ENCODE measurements at places on chromosomes 4 and X.

DNA sequence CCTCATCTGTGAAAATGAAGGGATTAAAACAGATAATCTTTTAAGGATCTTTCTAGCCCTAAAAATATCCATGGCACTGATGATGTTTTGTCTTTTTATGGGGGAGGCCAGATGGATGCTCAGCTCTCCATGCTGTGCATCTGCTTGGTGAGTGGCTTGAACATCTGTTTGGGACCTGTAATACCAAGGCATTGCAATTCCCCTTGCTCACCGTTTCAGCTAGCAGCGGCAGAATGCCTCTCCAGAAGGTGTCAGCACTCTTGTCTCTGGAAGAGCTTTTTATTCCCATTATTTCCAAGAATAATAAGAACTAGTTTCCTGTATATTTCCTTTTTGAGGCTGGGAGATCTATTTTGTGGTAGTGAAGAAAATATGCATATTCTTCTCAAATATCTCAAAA is 151.9 kb upstream of the ANK2 start:
- DNase-seq, result no peak

GRCh38 chrX:1803741-1804140 is 188.9 kb downstream of the ASMT start:
- no peak for DNase-seq

DNA sequence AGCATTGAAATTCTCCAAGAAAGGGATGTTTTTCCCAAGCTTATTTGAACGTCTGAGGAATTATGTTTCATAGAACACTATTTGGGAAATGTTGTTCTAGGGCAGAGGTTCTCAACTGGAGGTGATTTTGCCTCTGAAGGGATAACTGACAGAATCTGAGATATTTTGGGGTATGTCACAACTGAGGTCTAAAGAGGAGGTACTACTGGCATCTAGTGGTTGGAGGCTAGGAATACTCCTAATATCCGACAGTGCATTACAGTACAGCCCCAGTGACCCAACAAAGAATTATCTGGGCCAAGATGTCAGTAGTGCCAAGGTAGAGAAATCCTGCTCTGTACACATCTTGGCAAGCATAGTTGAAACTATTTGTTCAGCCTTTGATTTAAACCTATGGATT is 6.4 kb downstream of the HSPA4L start:
- DNase-seq, result no peak

- no peak for DNase-seq
Observed at GRCh38 chr4:44210750-44211149, 237.9 kb downstream of the KCTD8 start.

DNA sequence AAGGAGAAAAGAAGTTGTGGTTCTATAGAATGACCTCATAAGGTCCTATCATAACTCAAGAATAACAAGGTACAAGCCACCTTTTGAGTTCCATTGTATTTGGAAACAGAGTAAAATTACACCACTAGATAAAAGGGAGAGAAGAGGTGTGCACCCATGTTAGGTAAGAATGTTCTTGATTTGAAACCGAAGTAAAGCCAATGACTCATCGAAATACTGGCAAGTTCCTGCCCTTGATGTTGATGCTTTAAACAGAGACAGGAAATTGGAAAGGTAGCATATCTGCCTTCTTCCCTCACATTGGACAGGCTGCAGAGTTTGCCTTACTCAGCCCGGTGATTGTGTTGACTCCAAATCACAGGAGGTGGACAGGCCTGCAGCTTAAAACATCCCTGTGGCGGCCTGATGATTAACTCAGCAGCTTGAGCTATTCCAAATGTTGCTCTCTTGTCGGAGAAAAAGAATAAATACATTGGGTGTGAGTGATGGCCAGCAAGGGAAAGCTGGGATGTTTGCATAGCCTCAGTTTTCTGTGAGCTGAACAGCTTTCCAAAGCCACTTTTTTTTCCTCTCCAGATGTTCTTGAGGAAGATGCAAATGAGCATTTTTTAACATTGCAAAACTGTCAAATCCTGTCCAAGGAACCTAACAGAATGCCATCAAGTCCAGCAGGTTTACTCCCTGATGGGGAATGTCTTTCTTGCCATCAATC is 321.1 kb downstream of the NKX6-1 start:
- no peak for DNase-seq

DNA sequence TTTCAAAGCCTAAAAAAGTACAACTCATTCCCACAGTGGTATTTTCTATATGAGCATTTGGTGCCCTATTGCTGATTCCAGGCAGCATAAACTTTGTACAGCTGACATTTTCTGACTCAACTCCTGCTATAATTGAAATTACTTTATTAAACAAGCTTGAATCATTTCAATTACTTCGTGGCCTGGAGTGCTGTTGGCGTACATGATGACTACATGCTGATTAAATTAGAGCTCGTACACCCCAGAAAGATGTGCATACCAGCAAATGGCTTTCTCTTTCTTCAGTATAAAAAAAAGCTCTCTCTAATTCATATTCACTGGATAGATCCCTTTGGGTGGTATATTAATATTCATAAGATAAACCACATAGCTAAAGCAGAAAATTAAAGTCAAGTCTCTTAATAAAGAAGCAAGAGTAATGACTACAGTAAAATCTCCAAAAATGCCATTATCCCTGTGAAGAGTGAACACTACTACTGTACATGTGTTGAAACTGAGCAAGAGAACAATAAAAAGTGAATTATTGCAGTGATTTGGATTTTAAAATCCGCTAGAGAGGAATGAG is 245.0 kb upstream of the IGFBP7 start:
- DNase-seq, result no peak

- no peak for DNase-seq
Observed at GRCh38 chrX:54447461-54447860, 7.3 kb downstream of the TSR2 start.

- DNase-seq, result no peak
Observed at GRCh38 chrX:111519215-111519614, 7.8 kb downstream of the SERTM2 start.

DNA sequence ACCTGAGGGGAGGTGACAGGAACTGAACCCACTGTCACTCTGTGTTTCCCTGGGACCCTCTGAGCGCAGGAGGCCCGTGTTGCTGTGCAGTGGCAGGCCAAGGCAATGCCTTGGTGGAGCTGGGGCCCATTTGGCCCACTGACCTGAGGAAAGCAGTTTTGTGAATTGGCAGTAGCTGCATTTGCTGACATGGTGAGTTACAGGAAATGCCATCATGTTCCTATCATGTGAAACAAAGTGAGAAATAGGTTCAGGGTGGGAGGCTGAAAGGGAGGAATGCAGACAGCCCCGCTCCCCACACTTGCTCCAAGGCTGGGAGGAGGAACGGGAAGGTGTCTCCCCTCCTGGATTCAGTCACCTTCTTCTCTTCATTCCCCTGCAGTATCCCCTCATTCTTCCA is 146.1 kb downstream of the PTTG2 start:
- DNase-seq, result no peak

- no peak for DNase-seq
Observed at GRCh38 chr4:139085141-139085540, 69.6 kb downstream of the NOCT start.

DNA sequence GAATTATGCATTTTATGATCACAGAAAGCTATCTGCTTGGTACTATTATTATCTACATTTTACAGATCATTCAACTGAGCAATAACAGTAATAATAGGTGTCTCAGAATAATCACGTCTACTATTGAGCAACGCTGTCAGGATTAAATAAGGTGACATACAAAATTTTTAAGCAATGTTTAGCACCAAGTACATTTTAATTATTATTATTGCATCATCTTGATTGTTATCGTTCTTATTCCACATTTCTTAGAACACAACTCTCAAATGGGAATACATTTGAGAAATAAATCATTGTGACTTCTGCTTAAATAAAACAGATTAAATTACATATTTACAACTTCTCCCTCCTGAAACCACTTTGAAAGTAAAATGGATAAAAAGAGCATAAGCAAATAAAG is 1083.5 kb upstream of the ADGRL3 start:
- no peak for DNase-seq

GRCh38 chr4:114509340-114509739 is 89.3 kb upstream of the UGT8 start:
- no peak for DNase-seq

GRCh38 chr4:23484689-23485088 is 405.2 kb downstream of the PPARGC1A start:
- DNase-seq, result no peak

- no peak for DNase-seq
Observed at GRCh38 chr4:26343038-26343398, 22.2 kb downstream of the RBPJ start.

DNA sequence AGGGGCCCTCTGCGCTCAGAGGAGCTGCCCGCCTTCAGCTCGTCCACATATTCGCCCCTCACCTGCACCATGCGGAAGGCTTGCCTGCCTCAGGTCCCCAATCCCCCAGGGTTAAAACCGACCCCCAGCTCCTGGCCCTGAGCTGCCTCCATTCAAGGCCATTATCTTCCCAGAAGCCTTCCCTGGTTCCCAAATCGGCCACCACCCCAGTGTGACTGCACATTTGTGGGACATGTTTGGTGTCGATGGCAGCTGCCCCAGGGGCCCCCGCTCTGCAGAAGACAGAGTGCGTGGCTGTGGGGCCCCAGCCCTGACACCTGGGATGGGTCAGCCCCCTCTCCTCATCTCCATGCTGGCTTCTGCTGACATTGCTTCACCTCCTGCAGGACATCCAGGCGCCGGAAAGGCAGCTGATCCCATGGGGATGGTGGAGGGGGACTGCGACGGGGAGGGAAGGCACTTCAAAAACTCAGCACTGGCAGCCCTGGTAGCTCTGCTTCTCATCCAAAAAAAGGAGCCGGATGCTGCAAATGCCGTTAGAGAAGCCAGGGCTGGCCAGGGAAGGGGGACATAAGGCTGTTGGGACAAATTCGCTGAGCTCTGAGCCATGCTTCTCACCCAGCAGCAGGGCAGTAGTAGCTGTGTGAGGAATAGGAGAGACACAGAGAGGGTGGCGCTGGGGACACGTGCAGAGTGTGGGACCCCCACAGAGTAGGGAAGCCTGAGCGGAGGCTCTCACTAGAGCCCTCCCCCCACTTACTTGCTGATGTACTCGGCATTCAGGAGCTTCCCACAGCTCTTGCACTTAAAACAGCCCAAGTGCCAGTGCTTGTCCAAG is 78.5 kb downstream of the ABLIM2 start:
- no peak for DNase-seq

DNA sequence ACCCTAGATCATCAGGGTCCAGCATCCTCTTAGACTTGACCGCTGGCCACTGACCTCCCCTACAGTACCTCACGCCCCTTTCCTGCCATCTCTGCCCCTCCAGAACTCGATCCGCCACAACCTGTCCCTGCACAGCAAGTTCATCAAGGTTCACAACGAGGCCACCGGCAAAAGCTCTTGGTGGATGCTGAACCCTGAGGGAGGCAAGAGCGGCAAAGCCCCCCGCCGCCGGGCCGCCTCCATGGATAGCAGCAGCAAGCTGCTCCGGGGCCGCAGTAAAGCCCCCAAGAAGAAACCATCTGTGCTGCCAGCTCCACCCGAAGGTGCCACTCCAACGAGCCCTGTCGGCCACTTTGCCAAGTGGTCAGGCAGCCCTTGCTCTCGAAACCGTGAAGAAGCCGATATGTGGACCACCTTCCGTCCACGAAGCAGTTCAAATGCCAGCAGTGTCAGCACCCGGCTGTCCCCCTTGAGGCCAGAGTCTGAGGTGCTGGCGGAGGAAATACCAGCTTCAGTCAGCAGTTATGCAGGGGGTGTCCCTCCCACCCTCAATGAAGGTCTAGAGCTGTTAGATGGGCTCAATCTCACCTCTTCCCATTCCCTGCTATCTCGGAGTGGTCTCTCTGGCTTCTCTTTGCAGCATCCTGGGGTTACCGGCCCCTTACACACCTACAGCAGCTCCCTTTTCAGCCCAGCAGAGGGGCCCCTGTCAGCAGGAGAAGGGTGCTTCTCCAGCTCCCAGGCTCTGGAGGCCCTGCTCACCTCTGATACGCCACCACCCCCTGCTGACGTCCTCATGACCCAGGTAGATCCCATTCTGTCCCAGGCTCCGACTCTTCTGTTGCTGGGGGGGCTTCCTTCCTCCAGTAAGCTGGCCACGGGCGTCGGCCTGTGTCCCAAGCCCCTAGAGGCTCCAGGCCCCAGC is 5.2 kb downstream of the FOXO4 start:
- DNase-seq, result no peak

- DNase-seq, result no peak
Observed at GRCh38 chrX:43016021-43016420, 238.1 kb upstream of the PPP1R2C start.
